ENCODE measurements at places on chromosomes 6 and 20.

GRCh38 chr20:49786196-49786595, 26.4 kb upstream of the SLC9A8 start:
- no peak for DNase-seq

- DNase-seq: no peak
Observed at GRCh38 chr6:38034274-38034914, 214.9 kb downstream of the ZFAND3 start.

DNA sequence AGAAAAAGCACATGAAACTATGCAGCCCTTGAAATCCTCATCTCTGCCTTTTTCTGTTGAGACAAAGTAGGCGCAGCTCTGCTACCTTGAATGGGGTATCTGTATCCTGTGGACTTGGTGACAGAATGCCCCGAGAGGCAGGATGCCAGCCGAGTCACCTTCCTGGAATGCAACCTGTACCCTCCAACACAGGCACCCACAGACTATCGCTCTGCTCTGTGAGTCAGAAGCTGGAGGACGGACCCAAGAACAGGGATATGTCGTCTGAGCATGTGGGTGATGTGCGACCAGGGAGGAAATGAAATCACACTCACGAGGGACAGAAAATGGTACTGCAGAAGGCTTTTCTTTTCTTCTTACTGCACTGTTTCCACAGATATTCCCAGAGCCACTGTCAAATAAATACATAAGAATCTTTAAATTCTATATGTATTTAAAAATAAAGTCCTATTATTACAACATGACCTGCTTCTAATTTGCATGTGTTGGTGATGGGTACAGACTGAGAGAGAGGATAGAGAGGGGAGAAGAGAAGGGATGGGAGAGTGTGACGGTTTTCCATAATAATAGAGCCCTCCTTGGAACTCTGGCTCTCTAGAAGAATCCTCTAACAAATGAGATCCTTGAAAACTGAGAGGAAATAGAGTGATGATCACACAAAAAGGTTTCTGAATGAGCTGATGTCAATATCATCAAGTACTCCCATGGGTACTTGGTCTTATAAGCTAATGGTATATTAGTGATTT, 308.1 kb downstream of the FOXC1 start:
- no peak for DNase-seq

DNA sequence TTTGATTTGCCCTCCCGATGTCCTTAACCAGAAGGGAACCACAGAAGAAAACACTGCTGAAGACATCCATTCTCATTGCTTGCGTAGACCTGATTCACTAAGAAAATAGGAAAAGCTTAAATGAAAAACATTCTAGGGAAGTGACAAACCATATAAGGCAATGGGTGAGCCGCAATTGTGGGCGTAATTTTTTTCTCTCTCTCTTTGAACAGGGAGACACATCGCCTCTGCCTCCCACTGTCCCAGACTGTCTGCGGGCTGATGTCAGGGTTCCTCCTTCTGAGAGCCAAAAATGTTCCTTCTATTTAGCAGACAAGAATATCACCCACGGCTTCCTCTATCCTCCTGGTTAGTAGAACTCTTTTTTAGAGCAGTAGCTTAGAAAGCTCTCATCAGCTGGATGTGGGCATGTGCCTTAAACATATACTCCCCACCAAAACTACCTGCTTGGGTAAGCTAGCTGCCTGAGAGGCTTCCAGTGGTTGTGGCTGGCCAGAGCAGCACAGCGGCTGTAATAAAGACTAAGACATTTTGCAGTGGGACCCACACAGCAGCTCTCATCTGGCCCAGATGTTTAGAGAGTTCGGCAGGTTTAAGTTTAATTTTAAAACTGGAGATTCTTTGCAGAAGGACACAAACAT, 22.7 kb upstream of the CTAGE9 start:
- DNase-seq: no peak

DNA sequence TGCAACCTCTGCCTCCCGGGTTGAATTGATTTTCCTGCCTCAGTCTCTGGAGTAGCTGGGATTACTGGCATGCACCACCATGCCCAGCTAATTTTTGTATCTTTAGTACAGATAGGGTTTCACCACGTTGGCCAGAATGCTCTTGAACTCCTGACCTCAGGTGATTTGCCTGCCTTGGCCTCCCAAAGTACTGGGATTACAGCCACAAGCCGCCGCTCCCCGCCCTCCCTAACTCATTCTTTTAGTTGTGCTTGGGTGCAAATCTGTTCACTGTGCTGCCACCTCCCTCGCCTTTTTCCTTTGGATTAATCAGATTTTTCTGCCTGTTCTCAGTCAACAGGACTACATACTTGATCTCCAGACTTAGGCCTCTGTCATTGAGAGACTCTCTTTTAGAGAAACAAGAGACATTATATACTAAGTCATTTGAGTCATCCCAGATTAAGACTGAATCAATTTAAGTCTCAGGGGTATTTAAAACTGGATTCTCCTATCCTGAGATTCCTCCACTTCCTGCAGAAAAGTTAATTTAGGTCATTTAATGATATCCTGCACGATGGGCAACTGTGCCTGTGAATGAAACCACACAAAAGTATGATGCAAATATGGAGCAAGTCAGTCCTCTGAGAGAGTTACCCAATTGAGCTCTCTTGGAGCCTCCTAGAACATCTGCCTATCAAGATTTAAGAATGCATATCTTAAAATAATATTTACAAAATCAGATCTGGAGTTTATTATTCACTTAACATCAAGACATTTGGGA, 136.1 kb upstream of the THEMIS start:
- DNase-seq: no peak

- peak; percentile 65 for DNase-seq
Observed at GRCh38 chr20:47487175-47487917, 14.3 kb upstream of the NCOA3 start.

All from activated CD4-positive, CD25-positive, alpha-beta regulatory T cell treated with anti-CD3 and anti-CD28 coated beads, Interleukin-2, amount 50 U/mL, for 72 hours (primary cell).